Stimulated activated CD4-positive, alpha-beta T cell treated with anti-CD3 and anti-CD28 coated beads, Interleukin-12 subunit alpha, Interleukin-12 subunit beta, amount 100 ng/mL, for 4 hours (primary cell): ENCODE measurements at places on chromosomes 13 and 19.

DNA sequence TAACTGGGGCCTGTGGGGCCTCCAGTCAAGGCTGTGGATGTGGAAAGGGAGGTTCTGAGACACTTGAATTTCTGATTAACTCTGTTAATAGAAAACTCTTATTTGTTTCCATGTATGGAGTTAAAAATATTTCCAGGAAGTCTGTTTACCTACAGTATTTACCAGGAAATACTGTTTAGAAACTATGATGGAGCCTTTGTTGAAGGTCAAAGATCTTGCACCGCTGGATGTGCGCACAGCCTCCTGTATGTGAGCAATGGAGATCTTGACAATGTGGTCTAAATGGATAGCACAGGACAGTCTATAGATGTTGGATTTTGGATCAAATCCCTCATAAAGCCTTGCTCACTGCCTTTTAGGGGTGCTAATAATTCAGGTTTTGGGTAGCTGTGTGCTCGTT, 268.4 kb downstream of the DLEU7 start:
- DNase-seq, result no peak

DNA sequence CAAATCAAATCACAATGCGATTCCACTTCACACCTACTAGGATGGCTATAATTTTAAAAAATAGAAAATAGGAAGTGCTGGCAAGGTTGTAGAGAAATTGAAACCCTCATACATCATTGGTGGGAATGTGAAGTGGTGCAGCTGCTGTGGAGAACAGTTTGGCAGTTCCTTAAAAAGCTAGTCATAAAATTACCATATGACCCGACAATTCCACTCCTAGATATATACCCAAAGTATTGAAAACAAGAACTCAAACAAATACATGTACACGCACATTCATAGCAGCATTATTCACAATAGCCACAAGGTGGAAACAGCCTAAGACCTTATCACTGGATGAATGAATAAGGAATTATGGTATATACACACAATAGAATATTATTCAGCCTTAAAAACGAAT, 12.0 kb downstream of the HMGB1 start:
- DNase-seq, result no peak

- no peak for DNase-seq
Observed at GRCh38 chr13:112718318-112718717, 28.5 kb downstream of the ATP11A start.

GRCh38 chr13:71867131-71867814, at the start of gene DACH1:
Gene DACH1 (minus strand): TSS chr13:71867204.
- no peak for DNase-seq

DNA sequence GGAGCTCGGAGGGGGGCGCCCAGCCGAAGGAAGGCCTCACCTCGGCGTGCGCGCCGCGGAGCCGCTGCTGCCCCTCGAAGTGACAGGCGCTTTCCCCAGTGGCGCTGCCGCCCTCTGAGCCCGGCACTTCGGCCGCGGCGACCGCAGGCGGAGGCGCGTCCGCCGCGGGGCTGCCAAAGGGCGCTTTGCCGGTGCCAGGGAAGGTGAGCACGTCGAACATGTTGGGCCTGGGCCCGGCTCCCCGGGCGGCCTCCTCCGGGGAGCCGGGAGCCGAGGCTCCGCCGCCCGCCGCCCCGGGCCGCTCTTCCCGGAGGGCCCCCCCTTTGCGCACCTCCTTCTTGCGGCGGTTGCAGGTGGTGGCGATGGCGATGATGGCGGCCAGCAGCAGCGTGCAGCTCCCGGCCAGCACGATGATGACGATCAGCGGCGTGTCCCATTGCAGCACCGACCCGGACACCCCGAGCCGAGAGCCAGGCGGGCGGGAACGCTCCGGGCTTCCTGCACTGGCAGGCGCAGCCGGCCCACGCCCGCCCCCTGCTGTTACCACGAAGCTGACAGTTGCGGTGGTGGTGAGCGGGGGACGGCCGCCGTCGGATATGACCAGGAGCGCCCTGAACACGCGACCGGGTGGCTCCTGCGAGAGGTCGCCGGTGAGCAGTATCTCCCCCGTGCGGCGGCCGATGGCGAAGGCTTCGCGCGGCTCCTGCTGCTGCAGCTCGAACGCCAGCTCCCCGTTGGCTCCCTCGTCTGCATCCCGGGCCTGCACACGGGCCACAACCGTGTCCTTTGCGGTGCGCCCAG, 2.5 kb downstream of the PCDH8 start:
- DNase-seq, result no peak

DNA sequence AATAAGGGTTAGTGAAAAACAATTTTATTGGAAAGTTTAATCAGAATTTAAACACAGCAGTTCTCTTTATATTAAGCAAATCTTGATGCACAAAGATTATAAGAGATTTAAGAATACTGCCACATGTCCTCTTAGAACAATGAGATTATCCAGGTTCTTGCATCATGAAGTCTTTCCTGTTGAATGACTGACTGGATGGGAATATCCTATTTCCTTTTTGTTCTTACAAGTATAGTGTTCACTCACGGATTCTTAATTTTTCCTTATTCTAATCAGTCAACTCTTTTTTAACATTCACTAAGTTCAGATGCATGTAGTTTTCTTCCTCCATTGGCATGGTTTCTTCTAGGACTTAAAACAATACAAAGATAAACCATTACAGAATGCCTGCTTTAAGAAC, 10.1 kb downstream of the URI1 start:
- no peak for DNase-seq

- no peak for DNase-seq
Observed at GRCh38 chr19:42285541-42285941, 16.4 kb upstream of the PRR19 start.

DNA sequence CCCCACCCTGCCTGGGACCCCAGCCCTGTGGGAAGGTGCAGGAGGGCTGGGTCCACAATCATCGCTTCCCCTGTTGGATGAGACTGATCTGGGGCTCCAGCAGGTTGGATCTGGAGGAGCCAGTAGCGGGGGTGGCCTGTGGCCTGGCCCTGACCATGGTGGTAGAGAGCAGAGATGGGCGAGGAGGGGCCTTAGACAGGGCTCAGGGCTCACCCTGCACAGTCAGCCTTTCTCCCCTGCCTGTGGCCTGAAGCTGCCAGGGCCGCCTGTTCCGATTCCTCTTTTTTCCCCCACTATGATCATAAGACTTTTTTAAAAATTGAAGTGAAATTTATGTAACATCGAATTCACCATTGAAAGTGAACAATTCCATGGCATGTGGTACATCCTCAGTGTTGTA, 18.2 kb downstream of the SIN3B start:
- DNase-seq, result no peak

DNA sequence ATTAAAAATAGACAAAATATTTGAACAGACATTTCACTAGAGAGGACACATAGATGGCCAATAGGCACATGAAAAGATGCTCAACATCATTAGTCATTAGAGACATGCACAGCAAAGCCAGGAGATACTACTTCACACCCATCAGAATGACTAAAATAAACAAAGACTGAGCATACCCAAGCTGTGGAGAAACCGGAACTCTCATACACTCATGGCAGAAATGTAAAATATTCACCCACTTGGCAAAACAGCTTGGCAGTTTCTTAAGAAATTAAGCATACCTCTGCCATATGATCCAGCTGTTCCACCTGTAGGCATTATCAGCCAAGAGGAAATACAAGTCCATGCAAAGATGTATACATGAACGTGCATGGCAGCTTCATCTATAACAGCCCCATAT, 213.4 kb downstream of the TSHZ3 start:
- DNase-seq, result no peak

DNA sequence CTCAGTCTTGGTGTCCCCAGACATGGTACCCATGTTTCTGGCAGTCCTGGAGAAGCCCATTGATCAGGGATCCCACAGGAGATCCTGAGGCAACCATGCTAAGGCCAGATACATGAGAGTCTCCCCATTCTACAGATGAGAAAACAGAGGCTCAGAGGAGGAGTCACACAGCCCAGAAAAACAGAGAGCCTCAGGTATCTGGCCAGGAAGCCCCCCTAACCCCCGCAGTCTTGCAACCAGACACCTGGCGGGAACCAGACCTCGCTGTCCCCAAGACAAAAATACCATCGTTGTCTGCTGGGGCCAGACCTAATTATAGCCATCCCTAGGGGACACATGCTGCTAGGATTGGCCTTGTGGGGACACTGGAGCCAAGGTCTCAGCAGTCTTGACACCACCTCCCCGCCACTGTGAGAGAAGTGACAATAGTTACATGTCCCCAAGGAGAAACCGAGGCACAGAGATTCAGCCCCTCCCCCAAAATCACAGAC, 1.6 kb upstream of the PDE4C start:
- no peak for DNase-seq

- DNase-seq, result no peak
Observed at GRCh38 chr13:36839281-36839680, 20.3 kb downstream of the RFXAP start.

- DNase-seq, result no peak
Observed at GRCh38 chr19:1675633-1676350, 23.4 kb upstream of the TCF3 start.

- DNase-seq, result no peak
Observed at GRCh38 chr13:76329004-76329403, 557.2 kb downstream of the KCTD12 start.

- no peak for DNase-seq
Observed at GRCh38 chr13:45398877-45399276, 19.3 kb downstream of the SLC25A30 start.

GRCh38 chr19:43572171-43572588, 3.1 kb downstream of the XRCC1 start:
- DNase-seq, result no peak

DNA sequence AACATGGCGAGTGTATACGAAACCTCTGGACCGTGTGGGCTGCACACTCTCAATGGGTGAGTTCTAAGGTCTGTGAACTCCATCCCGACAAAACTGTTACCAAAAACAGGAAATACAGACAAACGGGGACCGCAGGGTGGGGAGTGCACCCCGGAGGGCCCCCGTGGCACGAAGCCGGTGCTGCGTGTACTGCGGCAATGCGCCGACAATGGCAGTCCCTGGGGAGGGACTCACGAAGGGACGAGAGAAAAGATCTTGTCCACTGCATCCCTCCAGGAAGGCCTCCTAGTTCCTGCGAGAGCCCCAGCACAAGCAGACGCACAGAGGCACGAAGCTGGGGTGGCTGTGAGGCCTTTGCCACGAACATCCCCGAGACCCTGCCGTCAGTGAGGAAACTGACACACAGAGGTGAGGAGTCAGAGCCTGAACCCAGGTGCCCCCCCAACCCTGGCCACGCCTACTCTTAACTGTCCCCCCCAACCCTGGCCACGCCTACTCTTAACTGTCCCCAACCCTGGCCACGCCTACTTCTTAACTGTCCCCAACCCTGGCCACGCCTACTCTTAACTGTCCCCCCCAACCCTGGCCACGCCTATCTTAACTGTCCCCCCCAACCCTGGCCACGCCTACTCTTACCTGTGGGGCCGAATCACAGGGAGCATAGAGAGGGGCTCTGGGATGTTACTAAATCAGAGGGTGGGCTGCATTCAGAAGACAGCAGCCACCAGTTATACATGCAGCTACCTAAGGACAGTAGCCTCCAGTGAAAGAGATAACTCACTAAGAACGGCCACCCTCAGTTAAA, 4.2 kb downstream of the MED16 start:
- DNase-seq, result no peak

- DNase-seq, result no peak
Observed at GRCh38 chr13:92806215-92806614, 420.4 kb upstream of the GPC6 start.

- DNase-seq, result no peak
Observed at GRCh38 chr13:46686171-46686570, 110.8 kb downstream of the ESD start.

- no peak for DNase-seq
Observed at GRCh38 chr19:53870485-53870844, 2.8 kb downstream of the MYADM start.

GRCh38 chr19:18249834-18250233, 23.6 kb upstream of the PDE4C start:
- no peak for DNase-seq

DNA sequence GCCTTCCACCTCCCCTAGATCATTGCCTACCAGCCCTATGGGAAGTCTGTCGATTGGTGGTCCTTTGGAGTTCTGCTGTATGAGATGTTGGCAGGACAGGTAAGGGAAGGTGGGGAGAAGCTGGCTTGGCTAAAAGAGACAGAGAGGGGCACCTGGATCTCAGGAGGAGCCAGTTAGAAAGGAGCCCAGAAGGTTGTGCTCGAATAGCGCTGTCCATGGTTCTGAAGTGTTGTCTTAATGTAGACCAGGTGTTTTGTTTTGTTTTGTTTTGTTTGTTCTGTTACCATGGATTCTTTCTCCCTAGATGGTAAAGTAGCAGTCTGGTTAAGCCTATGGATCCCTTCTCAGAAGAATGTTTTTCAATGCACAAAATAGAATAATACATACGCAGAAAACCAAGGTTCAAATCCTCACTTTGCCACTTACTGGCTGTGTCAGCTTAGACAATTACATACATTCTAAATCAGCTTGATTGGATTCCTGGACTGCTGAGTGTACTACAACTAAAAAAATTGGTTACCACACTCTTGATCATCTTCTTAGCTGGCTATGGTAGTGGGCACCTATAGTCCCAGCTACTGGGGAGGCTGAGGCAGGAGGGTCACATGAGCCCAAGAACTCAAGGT, 5.9 kb upstream of the CACNG7 start:
- DNase-seq, result no peak

DNA sequence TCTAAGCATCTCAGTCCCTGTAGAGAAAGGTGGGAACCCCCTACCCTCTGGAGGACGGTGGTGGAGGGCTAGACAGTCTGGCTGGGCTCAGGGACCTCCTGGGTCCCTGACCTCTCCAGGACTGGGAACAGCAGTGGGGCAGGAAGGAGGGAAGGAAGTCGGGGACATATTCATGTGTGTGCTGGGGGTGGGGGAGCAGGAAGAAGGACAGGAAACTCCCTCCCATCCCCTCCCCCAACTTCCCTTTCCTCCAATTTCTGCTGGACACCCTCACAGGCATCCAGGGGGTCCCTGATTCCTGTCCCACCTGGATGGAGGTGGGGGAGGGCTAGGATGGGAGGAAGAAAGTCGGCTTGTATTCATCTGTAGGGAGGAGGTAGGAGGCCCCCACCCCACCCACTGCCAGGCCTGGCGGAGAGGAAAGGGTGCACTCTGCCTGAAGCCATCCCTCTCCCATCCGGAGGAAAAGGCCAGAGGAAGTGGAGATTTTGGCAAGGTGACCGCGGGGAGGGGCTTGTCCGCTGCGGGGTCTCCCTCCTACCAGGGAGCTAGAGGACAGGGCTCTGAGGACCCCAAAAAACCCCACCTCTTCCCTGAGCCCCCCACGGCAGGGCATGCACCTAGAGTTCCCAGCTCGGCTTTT, 2.3 kb downstream of the NOVA2 start:
- no peak for DNase-seq
